ENCODE measurements at places on chromosomes 16 and 17.

GRCh38 chr16:1100084-1100800, 4.2 kb upstream of the C1QTNF8 start:
- no peak for DNase-seq

DNA sequence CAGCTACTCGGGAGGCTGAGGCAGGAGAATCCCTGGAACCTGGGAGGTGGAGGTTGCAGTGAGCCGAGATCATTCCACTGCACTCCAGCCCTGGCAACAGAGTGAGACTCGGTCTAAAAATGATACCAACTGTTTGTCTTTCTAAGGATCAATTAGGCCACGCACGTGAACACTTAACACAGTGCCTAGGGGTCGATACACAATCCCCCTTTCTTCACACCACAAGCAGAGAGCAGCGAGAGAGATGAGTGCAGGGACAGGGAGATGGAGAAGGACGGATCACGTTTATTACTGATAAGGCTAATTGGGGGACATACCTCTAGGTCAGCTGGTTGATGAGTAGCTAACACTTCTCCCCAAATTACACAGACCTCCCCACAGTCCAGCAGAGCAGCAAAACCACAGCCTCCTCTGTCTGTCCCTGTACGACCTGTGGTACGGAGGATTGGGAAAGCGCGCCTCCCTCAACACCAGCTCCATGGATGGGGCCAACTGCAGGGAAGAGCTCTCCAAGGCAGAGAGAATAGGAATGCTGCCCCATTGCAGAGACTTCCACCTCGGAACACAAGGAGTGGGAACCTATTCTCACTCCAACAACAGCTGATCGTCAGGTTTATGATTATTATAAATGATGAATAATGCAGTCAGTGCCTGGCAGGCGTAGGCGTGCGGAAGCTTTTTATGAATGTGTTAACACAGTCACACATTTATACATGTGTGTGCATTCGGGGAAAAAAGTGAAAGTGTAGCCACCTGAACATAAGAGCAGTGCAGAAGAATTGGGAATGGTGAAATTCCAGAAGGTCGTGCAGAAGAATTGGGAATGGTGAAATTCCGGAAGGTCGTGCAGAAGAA, 155.1 kb downstream of the C16orf95 start:
- no peak for DNase-seq

DNA sequence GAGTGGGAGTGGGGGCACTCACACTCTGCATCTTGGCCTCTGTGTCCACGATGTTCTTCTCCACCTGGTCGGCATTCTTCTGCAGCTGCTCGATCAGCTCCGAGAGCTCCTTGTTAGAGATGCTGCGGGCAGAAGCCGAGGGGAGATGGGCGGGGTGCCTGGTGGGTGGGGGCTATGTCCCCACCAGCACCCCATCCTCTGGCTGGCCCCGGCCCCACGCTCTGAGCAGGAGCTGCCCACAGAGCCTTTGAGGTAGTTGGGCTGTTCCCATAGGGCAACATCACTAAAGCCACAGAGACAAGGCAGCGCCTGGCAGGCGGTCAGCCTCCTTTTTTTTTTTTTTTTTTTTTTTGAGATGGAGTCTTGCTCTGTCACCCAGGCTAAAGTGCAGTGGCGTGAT, 26.1 kb downstream of the PPL start:
- no peak for DNase-seq

DNA sequence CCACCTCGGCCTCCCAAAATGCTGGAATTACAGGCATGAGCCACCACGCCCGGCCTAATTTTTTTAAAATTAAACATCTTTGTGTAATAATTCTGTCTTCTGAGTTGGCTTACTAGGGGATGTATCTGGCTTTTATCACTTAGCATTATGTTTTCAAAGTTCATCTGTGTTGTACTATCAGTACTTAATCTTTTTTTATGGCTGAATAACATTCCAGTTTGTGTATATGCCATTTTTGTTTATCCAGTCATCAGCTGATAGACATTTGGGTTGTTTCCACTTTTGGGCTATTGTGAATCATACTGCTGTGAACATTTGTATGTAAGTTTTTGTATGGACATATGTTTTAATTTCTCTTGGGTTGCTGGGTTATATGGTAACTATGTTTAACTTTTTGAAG, 69.0 kb downstream of the CHD9 start:
- DNase-seq, result no peak

- DNase-seq, result no peak
Measured at GRCh38 chr16:1509307-1510221, 16.4 kb downstream of the TELO2 start.

- no peak for DNase-seq
Measured at GRCh38 chr17:34578016-34578415, 1.4 kb upstream of the TMEM132E start.

- DNase-seq, result no peak
Measured at GRCh38 chr16:78994135-78994745, 606.3 kb downstream of the MAF start.

DNA sequence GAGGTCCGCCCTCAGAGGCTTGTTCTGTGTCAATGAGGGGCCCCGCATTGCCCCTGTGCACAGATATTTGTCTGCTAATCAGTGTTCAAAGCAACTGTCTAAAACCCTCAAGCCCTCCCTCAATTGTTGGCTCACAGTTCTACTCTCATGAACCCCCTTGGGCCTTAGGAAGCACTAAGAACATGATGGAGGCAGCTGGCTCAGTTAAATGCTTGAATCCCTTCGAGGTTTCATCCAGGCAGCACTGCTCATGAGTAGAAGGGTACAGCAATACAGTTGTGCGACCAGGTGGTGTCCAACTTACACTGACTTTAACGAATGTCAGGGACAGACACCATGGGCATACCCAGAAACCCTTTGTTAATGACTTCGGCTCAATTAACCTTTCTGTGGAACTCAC, 89.2 kb upstream of the WSCD1 start:
- DNase-seq, result no peak

GRCh38 chr16:59899940-59900339, 1165.8 kb upstream of the GOT2 start:
- DNase-seq, result no peak

DNA sequence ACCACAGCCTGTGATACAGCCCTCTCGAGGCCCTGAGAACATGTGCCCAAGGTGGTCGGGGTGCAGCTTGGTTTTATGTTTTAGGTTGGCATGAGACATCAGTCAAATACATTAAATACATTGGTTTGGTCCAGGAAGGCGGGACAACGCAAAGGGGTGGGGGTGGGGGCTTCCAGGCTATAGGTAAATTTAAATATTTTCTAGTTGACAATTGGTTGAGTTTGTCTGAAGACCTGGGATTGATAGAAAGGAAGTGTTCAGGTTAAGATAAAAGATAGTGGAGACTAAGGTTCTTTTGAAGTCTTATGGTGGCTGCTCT, 1.2 kb upstream of the ZKSCAN2 start:
- no peak for DNase-seq

- no peak for DNase-seq
Measured at GRCh38 chr17:22142091-22142490, 449.8 kb downstream of the KCNJ18 start.

- peak; percentile 73 for DNase-seq
Measured at GRCh38 chr17:44219108-44219615, 313 bp downstream of the UBTF start.

- no peak for DNase-seq
Measured at GRCh38 chr16:82715160-82715559, 88.4 kb downstream of the CDH13 start.

DNA sequence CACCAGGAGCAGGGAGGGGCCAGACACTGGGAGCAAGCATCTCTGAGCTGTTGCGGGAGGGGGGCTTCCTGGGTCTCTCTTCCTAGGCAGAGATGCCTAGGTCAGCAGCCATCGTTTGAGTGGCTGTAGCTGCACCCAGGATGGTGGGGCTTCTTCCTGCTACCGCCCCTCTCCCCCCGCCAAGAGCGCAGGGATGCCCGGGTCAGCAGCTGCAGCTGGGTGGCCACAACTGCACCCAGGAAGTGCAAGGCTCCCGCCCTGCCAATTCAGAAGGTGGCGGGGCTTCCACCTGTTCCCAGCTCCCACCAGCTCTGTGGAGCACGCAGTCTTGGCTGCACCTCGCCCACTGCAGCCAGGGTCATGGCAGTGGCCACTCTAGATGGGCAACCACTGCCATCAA, 47.8 kb downstream of the ESRP2 start:
- no peak for DNase-seq

DNA sequence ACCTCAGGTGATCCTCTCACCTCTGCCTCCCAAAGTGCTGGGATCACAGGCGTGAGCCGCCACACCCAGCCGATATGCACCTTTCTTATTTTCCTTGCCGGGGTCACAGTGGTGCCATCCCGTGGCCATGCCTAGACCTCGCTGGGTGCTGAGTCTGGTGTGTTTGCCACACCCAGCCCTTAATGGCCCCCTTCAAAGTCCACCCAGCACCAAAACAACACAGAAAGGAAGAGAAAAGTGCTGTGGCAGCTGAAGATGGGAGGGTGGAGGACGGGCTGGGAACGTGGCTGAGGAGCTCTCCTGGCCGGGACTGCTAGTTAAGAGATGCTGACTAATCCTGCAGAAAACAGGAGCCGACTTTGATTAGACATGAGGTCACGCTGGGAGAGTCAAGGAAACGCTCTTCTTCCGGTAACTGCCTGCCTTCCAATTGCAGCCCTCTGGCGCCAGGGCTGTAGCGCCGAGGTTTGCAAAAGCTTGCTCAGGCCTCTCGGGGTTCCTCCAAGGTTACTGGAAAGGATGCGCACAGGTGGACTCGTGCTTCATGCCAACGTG, 10.9 kb downstream of the SLC43A2 start:
- DNase-seq, result no peak

GRCh38 chr16:47778106-47778801, 317.1 kb downstream of the PHKB start:
- DNase-seq, result no peak

- no peak for DNase-seq
Measured at GRCh38 chr17:9644910-9645751, at the start of gene USP43. TSS of gene USP43 (plus strand) at chr17:9645517. CDS start at chr17:9645633, 116 bp downstream.

DNA sequence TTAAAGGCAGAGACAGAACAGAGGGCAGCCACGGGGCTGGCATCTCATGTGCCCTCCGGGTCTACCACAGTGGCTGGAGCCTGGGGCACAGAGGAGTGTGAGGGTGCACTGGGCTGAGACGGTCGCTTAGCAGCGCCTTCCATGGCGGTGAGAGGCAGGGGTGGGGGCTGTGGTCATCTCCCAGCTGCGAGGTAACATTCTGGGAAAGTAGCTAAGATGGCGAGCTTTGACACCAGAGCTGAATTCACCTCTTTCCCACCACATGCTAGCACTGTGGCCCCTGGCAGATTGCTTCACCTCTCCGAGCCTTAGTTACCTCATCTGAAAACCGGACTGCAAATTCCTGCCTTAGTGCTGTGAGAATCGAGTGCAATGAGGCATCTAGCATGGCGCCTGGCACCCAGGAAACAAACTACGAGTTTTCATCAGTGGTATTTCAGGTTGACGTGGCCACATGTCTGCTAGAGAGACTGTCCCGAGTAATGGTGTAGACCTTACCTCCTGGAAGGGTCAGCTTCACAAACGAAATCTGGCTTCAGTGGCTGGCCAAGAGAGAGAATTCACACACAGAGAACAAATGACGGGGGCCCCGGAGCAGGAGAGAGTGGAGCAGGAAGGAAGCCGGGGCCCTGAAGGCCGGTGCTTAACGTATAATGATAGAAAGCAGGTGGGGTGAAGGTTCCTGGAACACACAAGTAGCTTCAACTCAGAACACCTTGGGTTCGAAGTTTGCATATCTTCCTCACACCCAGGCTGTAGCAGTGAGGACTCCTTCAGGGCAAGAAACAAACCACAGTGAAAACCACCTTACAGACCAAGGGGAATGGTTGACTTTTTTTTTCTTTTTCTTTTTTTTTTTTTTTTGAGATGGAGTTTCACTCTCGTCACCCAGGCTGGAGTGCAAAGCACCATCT, 63.9 kb upstream of the RPH3AL start:
- DNase-seq, result no peak

- no peak for DNase-seq
Measured at GRCh38 chr16:1278477-1278876, 22.6 kb downstream of the TPSD1 start.

DNA sequence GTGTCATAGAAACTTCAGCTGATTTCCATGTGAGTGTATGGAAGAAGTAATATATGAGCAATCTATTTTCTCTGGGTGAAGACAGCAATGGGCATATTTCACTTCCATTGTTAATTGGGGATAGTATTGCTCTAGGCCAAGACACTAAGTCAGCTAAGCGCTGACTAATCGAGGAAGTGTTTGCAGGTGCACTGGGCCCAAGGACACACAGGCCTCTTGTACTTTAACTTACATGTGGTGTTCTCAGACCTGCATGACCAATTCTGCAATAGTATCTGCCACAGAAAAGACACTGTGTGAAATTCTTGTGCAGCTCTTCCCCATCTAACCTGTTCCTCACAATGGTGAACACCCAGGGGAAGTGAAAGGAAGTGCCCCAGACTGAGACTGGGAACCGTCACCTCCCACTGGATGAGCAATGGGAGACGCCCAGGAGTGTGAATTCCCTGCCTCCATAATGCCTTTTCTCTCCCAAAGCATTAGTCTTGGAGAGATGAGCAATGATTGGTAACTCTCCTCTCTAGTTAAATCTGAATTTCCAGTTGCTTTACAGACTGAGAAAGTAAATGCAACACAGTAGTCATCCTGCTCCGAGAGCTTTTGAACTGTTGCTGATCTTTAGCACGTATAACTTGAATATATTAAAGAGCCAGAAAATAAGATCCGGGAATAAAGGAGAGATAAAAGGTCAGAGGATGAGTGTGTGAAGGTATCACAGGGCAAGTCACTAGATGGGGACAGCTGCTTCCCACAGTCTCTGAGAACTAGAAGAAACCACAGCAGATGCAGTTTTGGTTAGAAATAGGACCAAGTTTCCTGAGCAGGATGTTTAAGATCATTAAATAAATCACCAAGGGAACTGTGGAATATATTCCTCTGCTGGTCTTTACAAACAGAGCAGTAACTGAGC, 82.6 kb downstream of the CDK5R1 start:
- DNase-seq, result no peak

DNA sequence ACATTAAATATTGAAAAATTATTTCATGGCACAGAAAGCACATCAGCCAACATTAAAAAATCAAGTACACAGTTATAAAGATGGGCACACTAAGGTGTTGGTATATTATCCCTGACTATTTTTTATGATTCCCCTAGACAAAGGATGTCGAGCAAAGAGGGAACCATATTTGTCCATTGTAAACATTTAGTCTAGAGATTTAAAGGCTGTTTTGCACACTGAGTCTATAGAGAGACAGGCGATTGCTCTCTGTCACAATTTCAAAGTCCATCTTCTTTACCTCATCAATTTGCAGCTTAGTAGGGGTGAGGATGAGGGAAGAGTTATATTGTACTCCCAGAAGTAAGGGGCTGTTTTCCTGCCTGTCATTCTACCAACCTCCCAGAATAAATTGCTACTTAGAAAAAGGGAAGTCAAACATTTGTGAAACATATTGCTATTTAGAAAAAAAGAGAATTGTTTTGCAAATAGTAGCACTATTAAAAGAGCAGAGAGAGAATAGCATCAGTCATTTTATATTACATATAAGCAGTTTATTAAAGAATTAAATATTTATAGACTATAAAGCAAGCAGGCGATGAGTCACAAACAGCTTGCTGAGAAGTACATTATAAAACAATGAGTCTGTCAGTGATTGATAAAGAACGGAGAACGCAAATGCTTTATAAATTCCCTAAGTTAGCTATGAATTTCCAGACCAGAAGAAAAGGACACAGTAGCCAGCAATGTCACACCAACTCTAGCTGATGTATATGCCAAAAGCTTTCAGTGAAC, 270.6 kb upstream of the PMFBP1 start:
- no peak for DNase-seq

- no peak for DNase-seq
Measured at GRCh38 chr17:43669971-43670644, 8.4 kb upstream of the MEOX1 start.

GRCh38 chr17:49227436-49228261, 2.9 kb downstream of the PHOSPHO1 start:
- peak; percentile 60 for DNase-seq
